ENCODE measurements at places on chromosomes 4 and X.

DNA sequence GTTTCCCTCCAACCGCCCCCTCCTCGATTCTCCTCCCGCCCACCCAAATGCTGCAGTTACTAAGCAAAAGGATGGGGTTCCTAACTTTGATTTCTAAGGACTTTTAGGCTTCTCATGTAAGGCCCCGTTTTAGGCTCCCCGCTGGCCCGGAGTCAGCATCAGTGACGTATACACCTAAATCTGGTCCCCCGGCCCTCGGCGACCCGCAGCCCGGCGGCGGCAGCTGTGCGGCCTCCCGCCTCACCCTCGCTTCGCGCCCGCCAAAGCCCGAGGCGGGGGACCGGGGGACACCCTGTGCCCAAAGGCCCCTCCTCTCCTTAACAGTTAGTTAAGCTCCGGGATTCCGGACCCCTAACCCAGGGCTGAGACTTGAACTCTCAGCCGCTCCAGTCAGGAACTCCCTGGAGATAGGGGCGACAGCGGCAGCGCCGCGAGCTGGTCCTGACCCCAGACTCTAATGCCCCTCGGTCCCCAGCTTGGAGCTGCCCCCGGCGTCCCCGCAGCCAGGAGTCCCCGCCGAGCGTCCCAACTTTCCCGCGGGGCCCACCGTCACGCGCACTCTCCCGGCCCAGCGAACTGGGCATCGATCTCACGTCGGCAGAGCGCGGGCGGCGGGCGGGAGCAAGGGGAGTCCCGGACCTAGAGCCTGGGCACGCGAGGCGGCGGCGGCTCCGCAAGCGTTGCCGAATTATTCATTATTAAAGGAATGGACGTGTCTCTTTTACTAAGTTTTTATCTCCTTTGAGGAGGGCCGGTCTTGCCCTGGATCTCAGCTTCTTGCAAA is 1.5 kb upstream of the NR3C2 start:
- DNase-seq, result peak; percentile 18

- DNase-seq, result no peak
Observed at GRCh38 chr4:125428832-125429231, 114.1 kb downstream of the FAT4 start.

DNA sequence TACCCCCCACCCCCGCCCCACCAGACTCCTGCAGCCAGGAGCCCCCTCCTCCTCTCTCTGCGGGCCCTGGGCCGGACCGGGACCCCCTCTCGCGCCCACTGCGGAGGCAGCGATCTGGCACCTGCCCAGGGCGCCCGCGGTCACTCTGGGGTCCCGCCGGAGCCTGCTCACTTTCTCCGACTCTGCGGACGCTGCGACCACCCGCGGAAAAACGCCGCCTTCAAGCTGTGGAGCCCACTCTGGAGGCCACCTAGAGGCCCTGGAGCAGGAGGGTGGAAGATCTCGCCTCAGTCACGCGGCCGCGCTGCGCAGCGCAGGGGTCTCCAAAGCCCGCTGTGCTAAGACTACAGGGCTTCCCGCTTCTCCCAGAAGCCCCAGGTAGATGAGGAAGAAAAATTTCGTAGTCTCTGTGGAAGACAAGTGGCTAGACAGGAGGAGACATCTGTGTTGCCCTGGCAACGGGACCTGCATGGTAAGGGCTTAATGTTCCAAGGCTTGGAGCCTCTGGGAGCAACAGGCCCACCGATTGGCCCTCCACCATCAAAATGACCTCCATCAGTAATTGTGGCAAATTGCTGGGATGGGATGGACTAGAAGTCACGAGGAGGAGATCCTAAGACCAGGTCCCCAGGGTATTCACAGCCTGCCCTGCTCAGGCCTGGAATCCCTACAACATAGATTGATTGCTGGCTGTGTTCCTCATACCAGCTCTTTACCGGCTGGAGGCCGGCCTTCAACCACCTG is at the start of gene PNMA6F:
Gene PNMA6F (minus strand): TSS at position 387 of the 744 bp plus-strand sequence. CDS start 1,093 bp downstream, outside the sequence.
- DNase-seq, result no peak

DNA sequence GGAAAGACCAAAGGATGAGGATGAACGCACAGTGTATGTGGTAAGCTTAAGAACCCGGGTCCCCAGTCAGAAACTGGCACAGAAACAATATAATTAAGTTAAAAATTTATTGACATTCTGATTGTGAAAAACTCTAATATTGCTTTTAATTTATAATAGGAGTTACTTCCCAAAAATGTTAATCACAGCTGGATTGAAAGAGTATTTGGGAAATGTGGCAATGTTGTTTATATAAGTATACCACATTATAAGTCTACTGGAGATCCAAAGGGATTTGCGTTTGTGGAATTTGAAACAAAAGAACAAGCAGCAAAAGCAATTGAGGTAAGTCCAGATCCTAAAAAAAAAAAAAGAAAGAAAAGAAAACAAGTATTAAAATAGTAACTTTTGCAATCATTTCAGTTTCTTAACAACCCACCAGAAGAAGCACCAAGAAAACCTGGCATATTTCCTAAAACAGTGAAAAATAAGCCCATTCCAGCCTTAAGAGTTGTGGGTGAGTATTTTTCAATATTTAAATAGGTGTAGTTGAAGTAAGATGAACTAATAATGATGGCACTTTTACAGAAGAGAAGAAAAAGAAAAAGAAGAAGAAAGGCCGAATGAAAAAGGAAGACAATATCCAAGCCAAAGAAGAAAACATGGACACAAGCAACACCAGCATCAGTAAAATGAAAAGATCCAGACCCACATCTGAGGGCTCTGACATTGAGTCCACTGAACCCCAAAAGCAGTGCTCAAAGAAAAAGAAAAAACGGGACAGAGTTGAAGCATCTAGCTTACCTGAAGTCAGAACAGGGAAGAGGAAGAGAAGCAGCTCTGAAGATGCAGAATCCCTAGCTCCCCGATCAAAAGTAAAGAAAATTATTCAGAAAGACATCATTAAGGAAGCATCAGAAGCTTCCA is 9.9 kb downstream of the LARP7 start:
- DNase-seq, result no peak

DNA sequence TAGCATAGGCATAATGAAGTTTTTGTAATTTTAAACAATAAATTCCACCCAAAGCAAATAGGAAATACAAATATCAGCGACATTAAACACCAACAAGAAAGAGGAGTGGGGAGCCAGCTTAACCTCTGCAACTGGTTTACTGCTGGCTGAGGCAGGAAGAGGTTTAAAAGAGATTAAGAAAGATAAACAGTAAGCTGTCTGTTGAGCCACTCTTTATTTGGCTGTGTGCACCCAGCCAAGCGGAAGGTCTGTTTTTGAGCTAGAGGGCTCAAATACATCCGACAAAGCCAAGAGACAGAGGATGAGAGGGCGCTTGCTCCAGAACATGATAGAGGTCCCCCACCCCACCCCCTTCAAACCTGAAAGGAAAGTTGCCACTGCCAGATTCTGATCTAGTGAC is 191.4 kb downstream of the MGST2 start:
- DNase-seq, result no peak

DNA sequence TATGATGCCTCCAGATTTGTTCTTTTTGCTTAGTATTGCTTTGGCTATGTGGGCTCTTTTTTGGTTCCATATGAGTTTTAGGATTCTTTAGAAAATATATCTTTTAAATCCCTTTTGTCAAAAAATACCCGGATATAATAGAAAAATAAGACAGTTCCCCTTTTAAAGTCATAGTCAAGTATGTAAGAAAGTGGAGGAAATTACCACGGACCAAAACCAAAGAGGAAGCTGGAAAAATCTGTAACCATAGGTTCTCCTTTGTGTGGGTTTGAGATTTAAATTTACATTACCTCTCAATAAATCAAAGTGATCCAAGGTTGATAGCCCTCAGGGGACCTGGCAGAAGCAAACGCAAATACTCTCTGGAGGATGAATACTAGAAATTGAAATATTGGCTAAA is 58.3 kb upstream of the PACRGL start:
- no peak for DNase-seq

DNA sequence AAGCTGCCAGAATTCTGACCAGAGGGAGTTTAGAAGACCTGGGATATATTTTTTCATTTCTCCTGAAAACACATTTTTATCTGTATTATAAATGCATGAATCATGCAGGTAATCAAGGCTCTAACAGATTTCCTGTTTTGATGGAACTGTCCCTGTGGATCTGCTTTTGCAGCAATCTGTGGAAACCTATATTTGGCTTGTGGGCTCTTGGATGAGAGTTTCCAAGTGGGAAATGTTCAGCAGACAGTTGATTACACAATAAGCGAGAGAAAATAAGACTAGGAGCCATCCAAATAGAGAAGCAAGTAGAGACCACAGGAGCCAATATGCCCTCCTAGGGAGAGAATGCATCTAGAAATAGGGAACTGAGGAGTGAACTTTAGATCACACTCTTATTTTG is 105.0 kb downstream of the NDST3 start:
- DNase-seq, result no peak

GRCh38 chr4:78561677-78562076 is 10.1 kb downstream of the ANXA3 start:
- no peak for DNase-seq

DNA sequence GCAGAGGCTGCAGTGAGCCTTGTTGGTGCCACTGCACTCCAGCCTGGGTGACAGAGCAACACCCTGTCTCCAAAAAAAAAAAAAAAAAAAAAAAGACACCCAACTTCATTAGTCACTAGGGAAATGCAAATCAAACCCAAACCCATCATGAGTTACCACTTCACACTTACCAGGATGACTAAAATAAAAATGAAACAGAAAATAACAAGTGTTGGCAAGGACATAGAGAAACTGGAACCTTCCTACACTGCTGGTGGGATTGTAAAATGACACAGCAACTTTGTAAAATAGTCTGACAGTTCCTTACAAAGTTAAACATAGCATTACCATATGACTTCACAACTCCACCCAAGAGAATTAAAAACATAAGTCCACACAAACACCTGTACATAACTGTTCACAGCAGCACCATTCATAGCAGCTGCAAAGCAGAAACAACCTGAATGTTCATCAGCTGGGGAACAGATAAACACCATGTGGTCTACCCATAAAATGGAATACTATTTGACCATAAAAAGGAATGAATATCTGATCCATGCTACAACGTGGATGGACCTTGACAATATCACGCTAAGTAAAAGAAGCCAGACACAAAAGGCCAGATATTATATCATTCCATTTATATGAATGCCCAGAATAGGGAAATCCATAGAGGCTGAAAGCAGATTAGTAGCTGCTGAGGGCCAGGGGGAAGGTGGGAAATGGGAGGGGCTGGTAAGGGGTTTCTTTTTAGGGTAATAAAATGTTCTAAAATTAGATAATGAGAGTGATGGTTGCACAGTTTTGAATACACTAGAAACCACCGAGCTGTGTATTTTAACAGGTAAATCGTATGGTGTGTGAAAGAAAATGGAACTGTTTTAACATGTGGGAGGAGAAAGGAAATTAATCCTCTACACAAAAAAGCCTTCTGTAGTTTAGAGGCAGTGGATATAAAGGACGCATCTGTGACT is 18.3 kb downstream of the CD99L2 start:
- DNase-seq, result no peak

- DNase-seq, result no peak
Observed at GRCh38 chrX:8657883-8658282, 74.1 kb downstream of the ANOS1 start.

- no peak for DNase-seq
Observed at GRCh38 chrX:137432609-137433008, 133.3 kb upstream of the ZIC3 start.

- peak; percentile 93 for DNase-seq
Observed at GRCh38 chrX:13652850-13653693, at the start of gene TCEANC. Gene TCEANC, plus strand, starts transcription at chrX:13653141. Its CDS starts 9,368 bp downstream, at chrX:13662509.

DNA sequence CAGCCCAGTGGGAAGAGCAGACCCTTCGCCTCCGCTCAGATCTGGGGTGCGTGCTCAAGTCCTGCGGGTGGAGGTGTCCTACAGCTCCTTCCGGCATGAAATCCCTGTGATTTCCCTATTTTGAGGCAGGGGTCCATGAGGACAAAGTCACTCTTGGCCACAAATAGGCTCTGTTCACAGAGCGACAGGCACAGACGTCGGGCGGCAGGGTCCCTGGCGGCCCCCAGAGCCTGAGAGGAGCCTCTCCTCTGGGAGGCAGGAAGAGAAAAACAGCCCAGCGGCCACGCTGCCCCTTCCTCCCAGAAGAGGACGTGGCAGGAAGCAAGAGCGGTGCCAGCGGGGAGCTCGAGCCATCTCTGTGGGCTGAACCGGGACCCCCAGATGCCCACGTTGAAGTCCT is 38.7 kb downstream of the ABLIM2 start:
- no peak for DNase-seq

DNA sequence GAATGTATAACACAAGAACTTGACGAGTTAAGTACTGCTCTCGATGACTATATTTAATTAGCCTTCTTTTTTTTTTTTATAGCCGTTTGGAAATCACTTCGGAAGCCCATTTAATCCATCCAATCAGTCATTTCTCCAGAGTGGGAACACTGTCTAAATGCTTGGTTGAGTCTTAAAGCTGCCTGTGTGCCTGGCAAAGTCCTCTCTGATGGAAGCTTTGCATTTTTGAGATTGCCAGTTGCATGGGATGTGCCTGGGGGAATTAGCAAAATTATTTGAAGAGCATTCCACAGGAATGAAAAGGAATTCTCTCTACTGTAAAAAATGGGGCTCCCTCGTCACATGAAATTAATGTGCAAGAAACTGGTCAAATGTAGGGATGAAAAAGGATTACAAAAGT is 398.8 kb upstream of the RPS6KA3 start:
- DNase-seq, result no peak

DNA sequence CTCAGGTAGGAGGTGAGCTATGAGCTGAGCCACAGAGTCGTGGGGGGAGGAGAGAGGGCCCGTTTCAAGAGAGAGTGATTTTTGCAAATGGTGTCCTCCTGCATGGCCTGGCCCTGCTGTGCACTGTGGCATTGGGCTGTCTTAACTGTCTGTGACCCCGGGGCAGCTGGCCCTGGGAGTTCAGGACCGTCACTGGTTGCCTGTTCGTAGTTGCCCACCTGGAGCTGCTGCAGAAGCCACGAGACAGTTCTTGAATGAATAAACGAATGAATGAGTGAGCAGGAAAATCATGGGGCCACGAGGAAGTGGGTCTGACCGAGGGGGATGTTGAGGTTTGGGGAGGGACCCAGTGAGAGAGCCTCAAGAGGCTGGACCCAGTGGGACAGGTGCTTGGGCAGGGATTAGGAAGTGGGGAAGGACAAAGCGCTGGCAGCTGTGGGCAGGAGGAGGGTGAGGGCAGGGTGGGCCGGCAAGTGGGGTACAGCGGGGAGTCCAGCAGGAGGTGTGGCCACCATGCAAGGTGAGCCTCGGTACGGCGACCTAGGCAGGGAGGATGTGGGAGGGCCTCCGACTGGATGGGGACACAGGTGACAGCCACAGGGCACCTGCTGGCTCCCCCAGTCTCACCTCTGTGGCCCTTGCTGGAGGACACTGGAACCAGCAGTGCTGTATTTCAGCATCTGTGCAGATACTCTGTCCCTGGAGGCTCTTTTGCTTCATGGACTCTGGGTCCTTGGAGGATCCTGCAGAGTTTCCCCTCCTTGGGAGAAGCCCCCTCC is 10.2 kb downstream of the RGS12 start:
- DNase-seq, result no peak

GRCh38 chr4:179095585-179096221 is 1653.5 kb upstream of the AGA start:
- no peak for DNase-seq

DNA sequence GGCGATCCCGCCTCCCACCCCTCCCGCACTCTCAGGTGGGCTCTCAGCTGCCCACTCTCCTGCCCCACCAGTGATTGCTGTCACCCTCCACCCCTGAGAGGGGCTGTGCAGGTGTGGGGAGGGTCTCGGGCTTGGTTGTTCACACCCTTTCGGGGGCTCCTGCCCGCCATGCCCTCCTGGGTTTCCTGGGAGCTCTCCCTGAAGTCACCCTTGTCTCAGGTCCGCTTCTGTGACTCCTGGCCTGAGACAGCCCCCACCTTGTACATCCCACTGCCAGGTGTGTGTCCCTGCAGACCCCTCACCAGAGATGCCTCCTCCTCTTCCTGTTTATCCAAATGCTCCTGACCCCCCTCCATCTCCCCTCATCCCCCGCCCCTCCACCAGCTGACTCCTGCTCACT is 37.8 kb downstream of the ADRA2C start:
- no peak for DNase-seq
